ENCODE measurements at places on chromosomes 2 and 18.

GRCh38 chr2:157871415-157871814, 4.7 kb downstream of the ACVR1 start:
- no peak for DNase-seq

- no peak for DNase-seq
Observed at GRCh38 chr2:26491563-26492167, 13.7 kb upstream of the OTOF start.

DNA sequence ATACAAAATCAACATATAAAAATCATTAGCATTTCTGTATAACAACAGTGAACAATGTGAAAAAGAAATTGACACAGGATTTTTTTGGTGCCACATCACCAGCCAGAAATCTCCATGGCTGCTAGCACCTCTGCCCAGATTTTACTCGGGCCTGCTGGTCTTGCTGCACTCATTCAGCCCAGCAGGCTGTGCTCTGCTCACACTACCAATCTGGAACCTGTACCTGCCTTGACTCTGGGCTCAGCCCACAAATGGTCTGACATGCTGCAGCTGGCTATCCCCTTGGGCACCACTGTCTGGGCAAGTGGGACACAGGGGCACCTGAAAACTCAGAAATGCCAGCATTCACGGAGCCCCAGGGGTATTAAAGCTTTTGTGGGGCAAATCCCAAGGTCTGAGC, 392.5 kb upstream of the NRXN1 start:
- DNase-seq: no peak

- no peak for DNase-seq
Observed at GRCh38 chr2:234593636-234594035, 96.8 kb upstream of the ARL4C start.

DNA sequence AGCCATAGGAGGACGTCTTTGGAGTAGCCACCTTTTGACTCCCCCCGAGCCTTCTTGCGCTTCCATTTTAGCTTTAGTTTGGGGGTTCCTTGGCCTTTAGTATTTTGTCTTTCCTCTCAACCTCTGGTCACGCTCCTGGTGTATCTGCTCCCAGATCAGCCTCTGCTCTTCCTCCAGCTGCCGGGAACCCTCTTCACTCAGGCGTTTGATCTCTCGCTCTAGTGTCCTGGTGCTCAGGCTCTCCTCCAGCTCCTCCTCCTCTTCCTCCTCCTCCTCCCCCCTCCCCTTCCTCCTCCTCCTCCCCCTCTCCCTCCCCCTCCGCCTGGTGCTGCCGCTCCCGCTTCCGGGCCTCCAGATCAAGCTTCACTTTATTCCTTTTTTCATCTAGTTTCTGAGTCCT, 1082.3 kb upstream of the TMEFF2 start:
- DNase-seq: no peak

DNA sequence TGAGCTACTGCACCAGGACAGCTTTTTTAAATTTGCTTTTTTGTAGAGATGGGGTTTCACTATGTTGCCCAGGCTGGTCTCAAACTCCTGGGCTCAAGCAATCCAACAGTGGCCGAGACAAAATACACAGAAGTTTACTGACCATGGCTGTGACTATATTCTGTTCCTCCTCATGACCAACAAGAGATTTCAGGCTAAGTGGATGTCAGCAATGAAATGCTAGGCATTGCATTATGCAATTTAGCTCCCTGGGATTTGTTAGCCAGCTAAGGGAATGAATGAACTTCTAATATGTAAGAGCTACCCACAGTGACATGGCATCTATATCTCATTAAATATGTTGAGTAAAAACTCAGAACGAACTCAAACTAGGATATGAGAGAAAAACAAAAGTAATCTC, 81.9 kb upstream of the MBOAT2 start:
- DNase-seq: no peak

GRCh38 chr2:100588071-100588786, 25.4 kb downstream of the PDCL3 start:
- DNase-seq: no peak

GRCh38 chr2:226376516-226377180, 423.0 kb downstream of the IRS1 start:
- no peak for DNase-seq

DNA sequence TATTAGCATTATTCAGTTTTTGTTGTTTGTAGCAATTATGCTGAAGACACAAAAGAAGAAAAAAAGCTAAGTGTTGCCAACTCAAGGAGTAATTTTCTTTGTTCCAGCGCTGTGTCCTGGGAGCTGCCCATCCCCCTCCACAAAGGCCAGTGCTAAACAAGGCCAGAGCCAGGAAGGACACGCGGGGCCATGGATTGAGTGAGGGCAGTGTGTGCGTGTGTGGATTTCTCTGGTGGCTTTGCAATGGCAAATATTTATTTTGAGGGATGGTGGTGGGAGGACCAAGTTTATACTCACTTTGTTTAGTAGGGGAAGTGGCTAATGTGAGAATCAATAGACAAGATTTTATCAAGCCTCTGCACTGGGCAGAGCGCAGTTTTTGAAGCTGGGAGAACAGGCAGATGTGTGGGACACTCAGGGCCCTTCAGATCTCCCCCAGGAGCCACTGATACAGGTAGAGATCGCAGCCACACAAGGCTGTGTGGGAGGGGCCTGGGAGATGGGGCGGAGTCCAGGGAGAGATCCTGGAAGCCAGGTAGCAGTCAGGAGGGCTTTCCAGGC, 11.4 kb downstream of the AGAP1 start:
- DNase-seq: no peak

- DNase-seq: no peak
Observed at GRCh38 chr2:120919771-120920453, 184.2 kb downstream of the GLI2 start.

DNA sequence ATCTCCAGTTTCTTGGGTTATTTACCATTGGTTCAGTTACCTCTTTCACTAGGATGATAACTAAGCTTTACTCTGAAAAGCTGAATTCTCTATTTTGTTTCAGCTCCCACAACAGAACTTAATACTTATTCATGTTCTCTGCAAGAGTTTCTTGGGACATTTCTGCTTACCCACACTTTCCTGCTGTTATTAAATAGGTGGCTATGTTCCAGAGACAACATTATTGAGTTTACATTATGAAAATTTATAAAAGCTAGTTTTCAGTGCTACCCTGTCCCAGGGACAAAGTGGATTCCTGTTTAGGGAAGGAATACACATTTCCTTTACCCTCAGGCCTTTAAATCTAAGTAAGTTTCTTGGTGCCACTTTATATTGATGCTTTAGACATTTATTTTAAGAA, 7.0 kb upstream of the GPD2 start:
- DNase-seq: no peak

- no peak for DNase-seq
Observed at GRCh38 chr2:146867477-146867986, 977.3 kb upstream of the ACVR2A start.

- DNase-seq: no peak
Observed at GRCh38 chr2:29628108-29628745, 293.2 kb downstream of the ALK start.

DNA sequence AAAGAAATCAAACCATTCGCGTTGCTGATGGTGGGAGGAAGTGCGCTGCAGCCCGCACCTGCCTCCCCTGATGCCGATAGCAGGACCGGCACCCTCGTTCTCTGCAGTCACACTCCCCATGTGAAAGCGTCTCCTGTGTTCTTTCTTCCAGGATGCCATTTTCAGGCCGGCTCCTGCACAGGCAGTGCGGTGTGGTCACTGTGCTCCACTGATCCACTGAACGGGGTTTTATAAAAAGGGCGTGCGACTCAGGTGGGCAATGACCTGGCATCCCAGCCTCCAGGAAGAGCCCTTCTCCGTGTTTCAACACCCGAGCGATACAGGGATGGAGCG, 88.3 kb upstream of the SNTG2 start:
- no peak for DNase-seq

GRCh38 chr2:238284802-238285515, 3.5 kb downstream of the PER2 start:
- no peak for DNase-seq

GRCh38 chr18:24018299-24018886, 3.8 kb downstream of the TTC39C start:
- no peak for DNase-seq

GRCh38 chr2:74226648-74227213, 28.3 kb downstream of the MTHFD2 start:
- no peak for DNase-seq

GRCh38 chr2:207683438-207683837, 28.0 kb upstream of the CCNYL1 start:
- DNase-seq: no peak

DNA sequence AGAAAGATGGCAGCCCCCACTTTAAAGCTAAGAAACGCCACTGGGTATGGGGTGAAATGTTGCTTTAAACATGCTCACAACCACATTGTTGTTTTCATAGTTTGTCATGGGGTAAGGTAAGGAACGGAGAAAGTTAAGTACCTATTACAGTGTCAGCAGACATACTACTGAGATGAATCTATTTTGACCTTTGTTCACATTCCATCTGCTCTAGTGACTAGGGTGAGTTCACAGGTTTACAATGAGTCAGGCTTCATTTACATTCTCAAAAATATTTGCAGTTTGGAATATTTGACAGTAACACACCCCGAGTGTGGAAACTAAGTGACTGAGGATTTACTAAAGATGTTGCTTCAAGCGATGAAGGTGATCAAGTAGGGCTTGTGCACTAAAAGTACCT, 428.7 kb upstream of the ACVR2A start:
- DNase-seq: no peak

DNA sequence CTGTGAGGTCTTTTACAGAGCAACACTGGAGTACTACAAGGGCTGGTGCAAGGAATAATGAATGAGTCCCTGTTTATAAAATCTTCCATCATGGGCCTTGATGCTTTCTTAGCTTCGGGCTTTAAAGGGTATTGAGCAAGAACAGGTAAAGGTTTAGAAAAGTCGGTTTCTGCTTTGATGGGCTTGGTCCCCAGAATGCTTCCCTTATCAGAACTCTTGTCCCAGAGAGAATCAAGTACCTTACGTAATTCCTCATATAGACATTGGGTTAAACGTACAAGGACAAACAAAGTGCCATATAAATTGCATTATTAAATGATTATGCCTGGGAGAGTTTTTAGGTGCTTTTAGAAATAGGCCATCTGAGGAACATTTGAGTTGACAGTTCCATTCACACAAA, 24.5 kb upstream of the REV1 start:
- no peak for DNase-seq

DNA sequence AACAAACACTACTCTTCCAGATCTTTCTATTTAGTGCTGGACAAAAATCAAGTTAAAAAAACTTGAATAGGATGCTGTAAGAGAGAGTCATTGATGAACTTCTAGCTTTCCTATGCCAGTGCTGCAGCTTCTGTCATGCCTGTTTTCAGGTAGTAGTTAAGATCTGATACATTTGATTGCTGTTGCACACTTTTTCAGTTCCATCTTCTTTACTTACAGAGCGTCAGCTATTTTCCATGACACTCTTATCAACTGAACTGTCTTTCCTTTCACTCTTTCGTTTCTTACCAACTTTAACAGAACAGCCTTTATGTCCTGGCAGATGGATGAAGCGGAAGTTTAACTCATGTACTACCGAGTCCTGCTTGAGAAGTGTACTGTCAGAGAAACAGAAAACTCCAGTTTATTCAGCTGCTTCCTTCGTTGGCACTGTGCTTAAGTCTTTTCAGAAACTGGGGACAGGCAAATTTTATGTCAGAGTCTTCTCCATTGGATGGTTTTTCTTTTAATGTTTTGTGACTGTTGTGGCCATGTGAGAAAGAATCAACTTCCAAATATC, 145.9 kb upstream of the KLHL14 start:
- DNase-seq: no peak

DNA sequence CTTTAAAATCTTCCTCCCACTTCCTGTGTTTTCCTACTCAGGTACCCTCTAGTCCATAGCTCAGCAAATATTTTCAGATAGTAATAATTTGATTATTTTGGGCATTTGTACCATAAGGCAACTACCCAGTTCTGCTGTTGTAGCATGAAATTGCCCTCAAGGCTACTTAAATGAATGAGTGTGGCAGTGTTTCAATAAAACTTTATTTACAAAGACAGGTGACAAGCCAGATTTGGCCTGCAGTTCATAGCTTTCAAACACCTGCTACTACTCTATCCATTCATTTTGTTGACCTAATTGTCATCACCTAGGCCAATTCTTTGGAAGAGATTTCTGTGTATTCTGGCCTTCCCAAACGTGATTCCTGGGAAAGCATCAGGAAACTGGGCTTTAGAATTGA, 28.9 kb downstream of the NYAP2 start:
- no peak for DNase-seq

DNA sequence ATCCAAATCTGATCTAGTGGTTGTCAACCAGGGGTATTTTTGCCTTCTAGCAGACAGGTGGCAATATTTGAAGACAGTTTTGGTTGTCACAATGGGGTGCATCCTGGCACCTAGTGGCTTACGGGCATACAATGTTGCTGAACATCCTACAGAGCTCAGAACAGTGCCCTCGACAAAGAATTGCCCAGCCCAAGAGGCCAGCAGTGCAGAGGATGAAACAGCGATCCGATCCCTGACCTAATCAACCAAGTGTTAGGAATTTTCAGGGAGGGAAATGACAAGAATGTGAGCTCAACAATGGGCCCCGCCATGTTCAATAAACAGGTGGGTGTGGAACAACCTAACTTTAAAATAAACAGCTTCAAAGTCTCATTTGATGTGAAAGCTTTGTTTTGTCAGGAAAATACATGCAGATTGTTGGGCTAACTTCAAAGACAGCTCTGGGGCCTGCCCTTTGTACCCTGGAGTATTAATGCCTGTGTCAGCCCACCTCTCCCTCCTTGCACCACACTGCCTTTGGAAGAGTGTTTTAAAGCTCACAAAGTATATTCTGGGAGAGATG, 22.5 kb upstream of the SCYGR5 start:
- DNase-seq: no peak

GRCh38 chr2:1588978-1589621, 155.2 kb downstream of the PXDN start:
- DNase-seq: no peak

DNA sequence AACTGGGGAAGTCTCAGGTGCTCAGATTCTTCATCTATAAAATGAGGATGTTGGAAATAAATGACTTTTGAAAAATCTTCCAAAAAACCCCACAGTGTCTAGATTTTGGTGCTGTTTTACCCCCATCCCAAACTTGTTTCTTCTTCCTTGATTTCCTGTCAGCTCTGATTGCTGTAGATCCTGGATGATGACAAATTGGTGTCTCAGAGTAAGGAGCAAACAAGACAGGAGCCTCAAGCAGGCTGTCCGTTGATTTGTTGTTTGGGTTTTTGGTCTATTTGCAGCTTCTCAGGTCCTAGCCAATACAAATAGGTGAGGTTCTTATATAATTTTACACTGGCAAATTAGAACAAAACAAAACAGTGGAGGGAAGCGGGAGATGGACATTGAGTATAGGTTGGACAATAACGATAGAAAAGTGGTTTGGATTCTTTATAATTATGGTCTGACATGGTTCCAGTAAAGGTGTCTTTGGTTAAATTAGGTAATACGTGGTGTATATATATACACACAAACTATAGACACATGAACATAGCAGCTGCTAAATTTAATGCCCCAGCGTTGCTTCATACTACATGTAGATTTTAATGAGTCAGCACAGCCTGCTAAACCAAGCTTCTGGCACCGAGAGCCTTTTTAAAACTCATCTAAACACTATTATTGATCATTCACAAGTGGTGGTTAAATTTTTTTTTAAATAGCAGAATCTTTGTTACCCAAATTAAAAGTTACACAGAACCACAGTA, 142.5 kb downstream of the FMNL2 start:
- no peak for DNase-seq

Data from Kasumi-1 (cell line).